ENCODE measurements at places on chromosomes 2 and 18. TPM values are rescaled to one million over a fixed set of nuclear protein-coding genes. Genes with fewer than 3 reads are reported as not detected.

The LOXHD1 gene
- total RNA-seq: 0.16 TPM

The RTP5 gene
- not detected for total RNA-seq

The FBXO41 gene
- total RNA-seq: 0.19 TPM

The CHPF gene
- total RNA-seq: 1.3 TPM

The ERFE gene
- total RNA-seq: 0.65 TPM

The PRKCE gene
- 70.9 TPM for total RNA-seq

The HRH4 gene
- total RNA-seq: not detected

The ESPNL gene
- not detected for total RNA-seq

The CYP20A1 gene
- 37.4 TPM for total RNA-seq

The METTL8 gene
- 5.7 TPM for total RNA-seq

Measured in bladder microvascular endothelial cell (primary cell).